ENCODE measurements at places on chromosomes 1 and 21.

DNA sequence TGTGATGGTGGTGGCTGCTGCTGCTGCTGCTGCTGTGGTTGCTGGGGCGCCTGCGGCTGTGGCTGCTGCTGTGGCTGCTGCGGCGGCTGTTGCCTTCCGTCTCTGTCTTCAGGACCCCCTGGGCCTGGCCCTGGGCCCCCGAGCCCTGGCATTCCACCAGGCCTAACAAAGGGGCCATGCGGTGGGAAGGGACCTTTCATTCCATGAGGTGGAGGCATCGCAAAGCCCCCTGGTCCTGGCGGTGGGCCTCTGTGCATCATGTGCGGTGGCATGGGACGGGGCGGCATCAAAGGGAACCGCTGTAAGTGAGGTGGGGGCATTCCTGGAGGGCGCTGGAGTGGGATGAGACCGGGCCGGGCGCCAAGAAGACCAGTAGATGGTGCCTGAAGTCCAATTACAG is 12.4 kb downstream of the SOD1 start:
- DNase-seq = no peak

- DNase-seq = no peak
Observed at GRCh38 chr21:33578214-33578613, 10.3 kb downstream of the DONSON start.

- DNase-seq = no peak
Observed at GRCh38 chr1:14037101-14037847, 337.3 kb downstream of the PRDM2 start.

DNA sequence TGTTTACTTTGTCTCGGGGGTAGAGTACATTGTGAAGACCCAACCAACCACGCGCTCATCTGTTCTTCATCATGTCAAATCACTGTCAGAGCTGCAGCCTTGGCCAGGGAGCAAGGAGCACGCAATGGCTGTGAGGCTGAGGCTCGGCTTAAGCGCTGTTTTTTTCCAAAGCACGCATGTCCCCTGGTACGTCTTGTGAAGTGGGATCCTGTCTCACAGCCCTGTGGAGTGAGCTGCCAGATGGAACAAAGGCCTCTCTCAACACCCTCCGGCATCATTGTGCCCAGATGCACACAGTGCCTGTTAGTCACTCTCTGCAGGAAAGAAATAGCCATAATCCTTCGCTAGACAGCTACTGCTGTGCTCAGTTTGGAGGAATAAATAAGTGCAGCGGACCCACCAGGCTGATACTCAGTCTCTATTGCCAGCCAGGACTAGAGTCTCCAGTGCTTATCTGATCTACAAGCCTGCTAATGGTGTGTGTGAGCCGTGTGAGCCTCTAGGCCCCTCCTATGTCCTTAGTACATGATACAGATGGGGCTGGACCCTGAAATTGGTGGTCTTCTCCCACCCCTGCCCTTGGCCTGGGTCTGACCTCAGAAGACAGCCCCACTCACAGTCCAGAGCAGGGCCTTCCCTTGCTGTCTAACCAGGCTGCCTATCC is 91.3 kb upstream of the COA6 start:
- DNase-seq = no peak
